Psoas muscle (tissue), 8 donors: ENCODE measurements at places on chromosomes 11 and 22. TPM values are rescaled to one million over a fixed set of nuclear protein-coding genes. Genes with fewer than 3 reads are reported as not detected.

DNA sequence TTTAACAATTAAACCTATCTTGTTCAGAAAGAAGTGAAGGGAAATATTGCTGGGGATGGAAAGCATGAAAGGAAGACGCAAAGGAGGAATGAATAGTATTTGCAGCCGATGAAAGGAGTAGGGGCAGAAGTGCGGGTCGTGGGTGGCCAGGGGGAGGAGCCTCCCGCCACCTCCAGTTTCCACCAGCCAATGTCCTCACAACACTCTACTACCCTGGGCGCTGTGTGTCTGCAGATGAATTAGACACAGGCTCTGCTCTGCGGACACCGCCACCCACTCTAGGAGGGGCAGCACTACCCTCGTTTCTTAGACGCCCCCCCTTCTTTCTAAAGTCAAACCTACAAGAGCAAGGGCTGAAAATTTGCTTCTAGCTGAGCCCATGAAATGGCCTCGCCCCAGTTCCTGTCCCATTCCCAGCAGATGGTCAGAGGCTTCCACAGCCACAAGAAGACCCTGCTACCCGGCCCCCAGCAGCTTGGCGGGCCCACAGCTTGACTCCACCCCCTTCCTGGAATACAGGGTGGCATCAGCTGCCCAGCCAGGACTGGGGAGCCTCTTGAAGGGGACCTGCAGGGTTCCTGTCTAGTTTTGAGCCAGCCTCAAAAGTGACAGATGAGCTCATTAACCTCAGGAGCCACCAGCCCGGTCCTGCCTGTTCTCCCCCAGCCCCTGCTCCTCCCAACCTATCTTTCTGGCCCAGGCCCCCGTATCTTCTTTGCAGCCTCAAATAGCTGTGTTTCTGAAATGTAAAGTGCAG is 268.1 kb downstream of the BUD13 start:
- H3K27me3 ChIP-seq: no peaks in the 10 kb centered on the region
- no peaks in the 10 kb centered on the region for H3K36me3 ChIP-seq
- DNase-seq: no peak
- no peak overlapping the region for H3K27ac ChIP-seq

DNA sequence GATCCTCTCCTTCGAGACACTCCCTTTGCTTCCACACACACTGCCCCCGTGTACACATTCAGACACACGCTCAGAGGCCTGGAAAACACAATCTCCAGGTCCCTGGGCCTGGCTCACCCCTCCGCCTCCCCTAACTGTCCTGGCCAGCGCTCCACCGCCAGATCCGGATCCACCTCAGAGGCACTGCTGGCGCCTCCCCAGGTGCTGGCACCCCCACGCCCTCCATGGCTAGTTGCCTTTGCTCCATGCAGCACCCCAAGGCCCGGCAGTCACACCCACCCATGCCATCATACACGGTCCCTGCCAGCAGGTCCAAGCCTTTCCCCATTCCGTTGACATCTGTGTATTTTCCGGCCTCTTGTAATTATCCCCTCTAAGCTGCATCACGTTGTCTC is 11.1 kb downstream of the SPTBN2 start:
- no peaks in the 10 kb centered on the region for H3K36me3 ChIP-seq
- no peaks in the 10 kb centered on the region for H3K27me3 ChIP-seq

- no peaks in the 10 kb centered on the region for H3K36me3 ChIP-seq
- peak overlapping the region; percentile 89 for H3K27ac ChIP-seq
- no peak overlapping the region for H3K4me3 ChIP-seq
- H3K4me1 ChIP-seq: peaks cover 25% of the 10 kb centered on the region
Measured at GRCh38 chr22:39283322-39284141, 35.9 kb downstream of the RPL3 start.

- H3K27me3 ChIP-seq: no peaks in the 10 kb centered on the region
- H3K27ac ChIP-seq: no peak overlapping the region
- peaks cover 10% of the 10 kb centered on the region for H3K4me1 ChIP-seq
- H3K4me3 ChIP-seq: no peak overlapping the region
- H3K36me3 ChIP-seq: peaks cover 98% of the 10 kb centered on the region
Measured at GRCh38 chr22:35334004-35334403, 34.3 kb downstream of the TOM1 start.

GRCh38 chr11:134126217-134126822 is 57.4 kb downstream of the JAM3 start:
- no peak overlapping the region for H3K4me3 ChIP-seq
- H3K27ac ChIP-seq: peak overlapping the region; percentile 69
- H3K36me3 ChIP-seq: no peaks in the 10 kb centered on the region
- no peaks in the 10 kb centered on the region for H3K27me3 ChIP-seq

GRCh38 chr11:69000831-69001242 is 12.2 kb downstream of the MRGPRF start:
- no peaks in the 10 kb centered on the region for H3K36me3 ChIP-seq
- H3K4me3 ChIP-seq: no peak overlapping the region
- no peak for DNase-seq
- H3K4me1 ChIP-seq: no peaks in the 10 kb centered on the region
- H3K27ac ChIP-seq: peak overlapping the region; percentile 32

SLC6A5 gene
- not detected for total RNA-seq

OR4D9 gene
- total RNA-seq: not detected

EMID1 gene
- 0.34 TPM for total RNA-seq

TRIM77 gene
- not detected for total RNA-seq

B3GAT1 gene
- not detected for total RNA-seq
